ENCODE measurements at places on chromosomes 16 and 17.

DNA sequence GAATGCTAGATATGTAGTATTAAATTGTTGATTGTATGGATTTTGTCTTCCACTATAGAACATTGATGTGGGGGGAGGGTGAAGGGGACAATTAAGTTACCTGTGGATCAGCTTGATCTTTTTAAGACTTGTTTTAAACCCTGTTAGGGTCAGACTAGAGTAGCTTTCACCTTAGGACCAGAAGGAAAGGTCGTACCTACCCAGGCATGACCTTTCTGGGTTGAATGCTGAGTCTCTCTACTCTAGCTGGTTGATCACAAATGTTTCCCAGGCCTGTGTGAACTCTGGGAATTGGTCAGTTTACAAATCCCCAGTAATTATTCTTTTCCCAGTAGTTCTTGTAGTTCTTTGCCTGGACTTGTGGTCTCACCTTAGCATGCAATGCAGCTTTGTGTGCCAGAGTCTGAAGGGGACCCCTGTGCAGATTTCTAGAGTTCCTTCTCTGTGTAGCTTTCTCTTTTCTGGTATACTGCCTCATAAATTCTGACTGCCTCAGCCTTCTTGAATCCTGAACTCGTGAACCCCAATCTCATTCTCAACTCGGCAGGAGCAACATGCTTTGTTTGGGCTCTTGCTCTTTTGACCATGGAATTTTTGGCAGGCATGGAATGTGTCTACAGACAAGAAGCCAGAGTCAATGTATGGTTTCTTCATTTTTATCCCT lies 54.1 kb downstream of the VMP1 start:
- DNase-seq: no peak

DNA sequence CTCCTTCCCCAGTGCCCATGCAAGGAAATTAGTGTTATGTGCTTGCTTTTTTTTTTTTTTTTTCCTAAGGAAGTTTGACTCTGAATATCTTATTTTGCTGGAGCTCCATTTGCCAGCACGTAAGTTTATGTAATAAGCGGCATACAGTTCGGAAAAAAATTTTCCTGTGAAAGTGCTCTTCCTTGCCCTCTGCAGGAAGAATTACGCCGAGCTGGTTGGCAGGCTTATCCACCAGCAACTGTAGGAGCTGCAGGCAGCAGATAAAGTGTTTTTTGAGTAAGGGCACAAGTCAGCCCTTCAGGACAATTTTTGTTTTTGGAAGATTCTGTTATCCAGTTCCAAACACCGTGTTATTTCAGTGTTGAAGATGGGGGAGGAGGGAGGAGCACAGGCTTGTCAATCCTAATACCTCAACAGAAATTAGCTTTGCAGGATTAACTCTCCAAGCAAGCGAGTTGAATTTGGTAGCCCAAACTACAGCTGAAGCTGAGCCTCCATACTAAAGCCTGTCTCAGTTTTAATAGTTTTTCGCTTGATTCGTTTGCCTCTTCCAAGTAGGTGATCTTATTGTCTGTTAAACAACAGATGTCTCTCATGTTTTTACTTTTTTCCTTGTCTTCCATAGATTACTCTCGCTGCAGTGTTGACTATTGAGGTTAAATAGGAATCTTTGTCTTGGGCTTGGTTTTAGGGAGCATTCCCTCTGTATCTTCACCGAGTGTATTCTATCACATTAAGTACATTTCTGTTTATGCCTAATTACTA lies 1.1 kb downstream of the SPECC1 start:
- no peak for DNase-seq

DNA sequence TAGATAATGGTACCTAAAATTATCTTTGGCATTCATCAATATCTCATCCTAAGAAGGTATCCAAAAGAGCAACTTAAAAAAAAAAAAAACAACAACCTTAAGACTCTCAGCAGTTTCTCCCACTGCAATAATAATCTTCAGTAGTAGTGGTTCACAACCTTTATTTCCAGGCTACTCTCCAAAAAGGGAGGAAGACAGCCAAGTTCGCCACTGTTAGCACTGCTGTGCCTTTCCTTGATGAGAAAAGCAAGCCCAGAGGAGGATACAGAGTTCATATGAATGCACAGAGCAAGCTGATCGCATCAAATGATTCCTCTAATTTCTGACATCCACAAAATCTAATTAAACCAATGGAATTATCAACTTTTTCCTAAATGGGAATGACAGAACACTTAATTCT lies 199.4 kb downstream of the AATF start:
- DNase-seq: no peak

DNA sequence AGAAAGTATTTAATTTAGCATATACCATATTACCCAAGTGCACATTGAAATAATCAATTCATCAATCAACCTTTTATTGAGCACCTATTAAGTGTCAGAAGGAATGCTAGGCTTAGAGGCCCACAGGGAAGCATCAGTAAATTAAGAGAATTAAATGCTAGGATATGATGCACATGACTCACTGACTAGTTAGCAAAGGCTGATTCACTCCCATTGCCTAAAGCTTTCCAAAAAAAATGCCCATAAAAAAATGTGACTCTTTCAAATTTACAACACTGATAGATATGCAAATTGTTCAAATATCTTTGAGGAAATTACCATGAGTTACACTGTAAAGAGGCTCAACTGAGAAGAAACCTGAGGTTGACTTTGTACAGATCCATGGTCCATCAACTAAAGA lies 883.3 kb downstream of the CDH11 start:
- DNase-seq: no peak

DNA sequence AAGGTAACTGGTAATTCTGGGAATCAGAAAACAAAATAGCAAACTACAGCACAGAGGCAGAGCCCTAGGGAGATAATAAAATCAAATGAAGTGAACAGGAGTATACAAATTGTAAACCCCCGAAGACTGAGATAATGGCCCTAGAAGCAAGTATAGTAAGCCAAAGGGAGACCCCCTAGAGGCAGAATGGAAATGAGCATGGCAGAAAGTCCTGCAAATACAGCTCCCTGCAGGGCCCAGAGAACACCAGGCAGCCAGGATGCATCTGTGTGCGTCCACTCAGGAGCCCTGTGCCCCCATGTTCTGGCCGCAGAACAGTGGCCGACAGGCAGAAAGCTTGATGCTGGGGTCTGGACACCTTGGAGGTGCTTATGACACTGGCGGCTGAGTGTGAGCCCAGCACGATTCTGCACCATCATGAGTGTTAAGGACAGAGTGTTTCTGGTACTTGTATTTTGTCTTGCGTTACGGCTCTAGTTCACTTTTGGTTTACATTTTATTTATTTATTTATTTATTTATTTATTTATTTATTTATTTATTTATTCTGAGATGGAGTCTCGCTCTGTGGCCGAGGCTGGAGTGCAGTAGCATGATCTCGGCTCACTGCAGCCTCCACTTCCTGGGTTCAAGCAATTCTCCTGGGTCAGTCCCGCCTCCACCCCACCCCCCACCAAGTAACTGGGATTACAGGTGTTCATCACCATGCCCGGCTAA lies 48.7 kb downstream of the RGS9 start:
- no peak for DNase-seq

DNA sequence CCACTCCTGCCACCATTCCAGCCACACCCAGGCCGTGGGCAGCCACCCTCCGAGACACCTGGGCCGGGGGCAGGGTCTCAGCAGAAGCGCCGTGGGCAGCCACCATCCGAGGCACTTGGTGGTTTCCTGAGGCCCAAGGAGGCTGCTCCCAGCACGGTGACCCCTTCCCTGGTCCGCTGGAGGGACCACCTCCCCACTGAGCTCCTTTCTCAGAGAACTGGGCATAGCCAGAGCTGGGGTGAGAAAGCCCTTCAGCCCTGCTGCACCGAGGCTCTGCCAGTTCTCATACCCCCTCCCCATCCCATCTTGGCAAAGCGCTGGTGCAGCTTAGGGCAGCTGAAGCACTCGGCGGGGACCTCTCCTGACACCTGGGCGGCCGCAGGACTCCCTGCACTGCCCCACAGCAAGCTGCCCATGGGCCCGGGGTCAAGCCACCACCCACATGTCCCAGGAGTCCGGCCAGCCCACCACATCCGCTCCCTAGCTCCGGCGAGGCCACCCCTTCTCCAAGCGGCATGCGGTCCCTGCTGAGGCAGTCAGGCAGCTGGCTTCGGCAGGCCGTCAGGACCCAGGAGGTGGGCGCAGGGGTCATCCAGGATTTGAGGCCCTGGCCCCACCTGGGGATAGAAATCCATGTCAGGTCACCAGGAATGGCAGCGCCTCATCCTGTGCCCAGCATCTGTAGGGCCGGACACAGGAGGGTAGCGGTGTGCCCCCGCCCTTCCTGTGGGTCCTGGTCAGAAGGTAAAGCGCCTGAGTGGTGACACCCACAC lies 1.3 kb upstream of the CYBA start:
- DNase-seq: no peak

DNA sequence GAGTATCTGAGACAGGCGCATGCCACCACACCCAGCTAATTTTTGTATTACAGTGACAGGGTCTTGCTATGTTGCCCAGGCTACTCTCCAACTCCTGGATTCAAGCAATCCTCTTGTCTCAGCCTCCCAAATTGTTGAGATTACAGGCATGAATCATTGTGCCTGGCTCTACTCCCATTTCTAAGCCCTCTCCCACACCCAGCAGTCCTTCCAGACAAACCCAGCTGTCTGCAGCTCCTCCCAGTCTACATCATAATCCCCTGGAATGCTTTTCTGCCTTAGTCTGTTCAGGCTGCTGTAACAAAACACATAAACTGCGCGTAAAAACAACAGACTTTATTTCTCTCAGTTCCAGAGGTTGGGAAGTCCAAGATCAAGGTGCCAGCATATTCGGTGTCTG lies 144.5 kb downstream of the GRIN2A start:
- DNase-seq: no peak

- no peak for DNase-seq
These were observed 2.8 kb downstream of the ADCY7 start for GRCh38 chr16:50269061-50269705.

DNA sequence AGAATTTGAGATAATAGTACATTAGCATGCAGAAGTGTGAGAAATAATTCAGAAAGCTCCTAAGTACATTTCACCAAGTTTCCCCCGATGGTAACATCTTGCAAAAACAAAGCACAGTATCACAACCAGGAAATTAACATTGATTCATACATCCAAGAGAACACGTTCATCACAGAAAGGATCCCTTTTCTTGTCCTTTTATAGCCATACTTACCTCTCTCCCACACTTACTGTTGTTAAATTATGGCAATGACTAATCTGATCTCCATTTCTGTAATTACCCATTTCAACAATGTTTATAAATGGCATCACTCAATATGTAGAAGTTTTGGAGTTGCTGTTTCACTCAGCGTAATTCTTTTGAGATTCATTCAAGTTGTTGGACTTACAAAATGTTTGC lies 1260.0 kb downstream of the CDH8 start:
- DNase-seq: no peak

GRCh38 chr16:68642436-68643101 lies 2.5 kb upstream of the CDH3 start:
- DNase-seq: no peak

DNA sequence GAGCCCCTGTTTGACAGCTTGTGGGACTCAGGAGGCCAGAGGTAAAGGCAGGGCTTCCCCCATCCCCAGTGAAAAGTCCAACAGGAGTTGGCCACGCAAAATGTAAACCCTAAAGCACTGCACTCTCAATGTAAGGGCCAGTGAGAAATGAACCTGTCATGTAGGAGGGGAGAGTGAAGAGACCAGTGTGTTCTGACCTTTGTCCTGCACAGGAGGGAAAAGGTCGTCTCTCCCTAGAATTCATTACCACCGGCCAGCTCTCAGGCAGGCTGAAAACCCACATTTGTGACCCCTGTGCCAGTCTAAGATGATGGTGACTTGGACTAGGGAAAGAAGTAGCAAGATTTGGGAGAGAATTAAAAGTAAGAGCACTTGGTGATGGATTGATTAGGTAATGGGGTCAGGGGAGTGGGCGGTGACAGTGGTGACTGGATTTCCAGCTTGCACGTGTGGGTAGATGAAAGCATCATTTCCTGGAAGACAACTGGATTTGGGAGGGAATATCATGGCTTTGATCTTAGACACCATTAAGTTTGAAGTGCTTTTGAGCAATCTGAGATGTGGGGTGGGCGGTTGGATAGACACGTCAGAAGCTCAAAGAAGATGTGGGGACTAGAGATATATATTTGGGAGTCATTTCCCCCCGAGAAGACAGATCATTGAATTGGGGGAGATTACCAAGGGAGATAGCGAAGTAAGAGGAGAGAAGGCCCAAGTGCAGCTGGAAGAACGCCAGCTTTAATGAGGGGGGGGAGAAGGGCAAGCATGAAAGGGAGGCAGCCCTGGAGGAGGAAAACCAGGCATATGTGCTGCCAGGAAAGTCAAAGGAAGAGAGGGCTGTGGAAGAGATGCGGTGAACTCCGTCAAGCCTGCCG lies 119.5 kb downstream of the NTN1 start:
- DNase-seq: no peak

DNA sequence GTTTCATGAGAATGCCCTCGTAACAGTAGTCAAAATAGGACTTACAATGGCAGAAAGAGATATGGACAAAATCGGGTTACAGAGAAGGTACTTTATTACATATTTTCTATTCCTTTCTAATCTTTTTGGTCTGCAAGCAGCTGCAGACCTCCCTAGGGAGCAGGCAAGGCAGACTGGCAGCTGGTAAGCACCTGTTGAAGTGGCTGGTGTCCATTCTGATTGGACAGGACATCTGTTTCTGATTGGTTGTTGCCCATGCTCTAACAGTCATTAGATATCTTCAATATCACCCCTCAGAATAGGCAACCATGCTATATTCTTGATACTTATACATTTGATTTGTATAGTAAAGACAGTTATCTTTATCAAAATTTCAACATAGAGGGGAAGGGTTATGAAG lies 606.3 kb downstream of the KCNJ2 start:
- no peak for DNase-seq

- DNase-seq: no peak
These were observed 72.4 kb downstream of the NOG start for GRCh38 chr17:56665864-56666263.

DNA sequence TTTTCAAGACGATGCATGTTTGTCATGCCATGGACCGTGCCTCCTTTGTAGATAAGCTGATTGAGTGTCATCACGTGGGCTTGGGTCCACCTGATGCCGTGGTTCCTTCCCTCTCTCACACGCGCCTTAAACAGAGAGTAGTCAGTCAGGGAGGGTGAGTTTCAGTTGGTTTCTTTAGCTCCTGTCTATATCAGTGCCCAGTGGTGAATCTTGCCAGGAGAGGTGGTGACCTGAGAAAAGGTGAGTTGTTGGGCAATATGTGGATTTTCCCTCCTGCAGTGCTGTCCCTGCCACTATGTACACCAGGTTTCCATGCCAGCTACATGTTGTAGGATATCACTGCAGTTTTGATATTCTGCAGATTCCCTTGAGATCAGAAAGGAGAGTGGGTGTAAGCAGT lies 129.7 kb downstream of the LAT start:
- no peak for DNase-seq

- peak; percentile 40 for DNase-seq
These were observed 5.5 kb upstream of the SLC25A35 start for GRCh38 chr17:8300627-8301242.

- no peak for DNase-seq
These were observed 83.5 kb upstream of the IRX5 start for GRCh38 chr16:54847207-54847606.
